Frontal cortex (tissue), 4 donors: ENCODE measurements at places on chromosomes 4 and X.

- no peak for DNase-seq
Observed at GRCh38 chrX:116756958-116757357, 294.2 kb upstream of the CT83 start.

- no peak for DNase-seq
Observed at GRCh38 chrX:46695491-46695890, 63.4 kb downstream of the SLC9A7 start.

GRCh38 chr4:24778464-24779225 is 16.7 kb upstream of the SOD3 start:
- DNase-seq, result no peak

- DNase-seq, result no peak
Observed at GRCh38 chrX:39811376-39811775, 286.4 kb downstream of the BCOR start.

- no peak for DNase-seq
Observed at GRCh38 chr4:142497606-142498005, 348.5 kb downstream of the INPP4B start.

DNA sequence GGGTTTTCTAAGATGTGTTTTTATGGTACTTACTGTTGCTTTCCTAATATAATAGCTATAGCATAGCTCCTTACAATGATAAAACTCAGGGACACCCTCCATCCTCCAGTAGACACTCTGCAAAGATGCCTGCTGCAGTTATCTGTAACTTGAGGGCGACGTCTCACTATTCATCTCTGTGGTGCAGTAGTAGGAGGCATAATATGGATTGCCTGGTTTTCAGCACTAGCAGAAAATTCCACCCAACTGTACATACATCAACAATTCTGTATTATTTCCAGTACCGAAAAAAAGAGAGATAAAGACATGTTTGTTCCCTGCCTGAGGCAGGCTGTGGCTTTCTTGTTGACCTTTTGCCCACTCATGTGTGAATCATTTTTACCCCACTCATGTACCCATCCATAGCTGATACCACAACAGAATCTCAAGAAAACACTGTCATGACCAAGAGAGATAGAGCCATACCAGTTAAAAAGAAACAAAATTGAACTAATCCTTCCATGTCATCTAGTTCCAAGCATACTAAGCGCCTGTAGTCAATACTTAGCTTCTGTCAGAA is 220.1 kb downstream of the RAB28 start:
- DNase-seq, result no peak

GRCh38 chrX:124045109-124045508 is 83.6 kb downstream of the STAG2 start:
- DNase-seq, result no peak

DNA sequence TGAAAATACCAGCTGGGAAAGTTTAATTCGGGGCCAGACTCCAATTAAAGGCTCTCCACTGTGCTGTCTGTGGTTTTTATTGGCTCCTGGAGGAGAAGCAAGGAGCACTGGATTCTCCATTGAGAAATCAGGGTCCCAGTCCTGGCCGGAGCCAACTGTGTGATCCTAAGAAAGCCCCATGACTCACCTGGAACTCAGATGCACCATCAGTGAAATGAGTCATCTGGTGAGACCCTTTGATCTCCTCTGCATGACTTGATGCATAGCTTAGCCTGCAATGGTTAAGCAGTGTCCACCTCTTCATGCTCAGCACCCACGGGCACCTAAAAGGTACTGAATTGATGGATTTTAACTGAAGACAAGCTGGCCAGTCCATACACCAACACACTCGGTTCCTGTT is 119.2 kb upstream of the VCX3B start:
- DNase-seq, result no peak

DNA sequence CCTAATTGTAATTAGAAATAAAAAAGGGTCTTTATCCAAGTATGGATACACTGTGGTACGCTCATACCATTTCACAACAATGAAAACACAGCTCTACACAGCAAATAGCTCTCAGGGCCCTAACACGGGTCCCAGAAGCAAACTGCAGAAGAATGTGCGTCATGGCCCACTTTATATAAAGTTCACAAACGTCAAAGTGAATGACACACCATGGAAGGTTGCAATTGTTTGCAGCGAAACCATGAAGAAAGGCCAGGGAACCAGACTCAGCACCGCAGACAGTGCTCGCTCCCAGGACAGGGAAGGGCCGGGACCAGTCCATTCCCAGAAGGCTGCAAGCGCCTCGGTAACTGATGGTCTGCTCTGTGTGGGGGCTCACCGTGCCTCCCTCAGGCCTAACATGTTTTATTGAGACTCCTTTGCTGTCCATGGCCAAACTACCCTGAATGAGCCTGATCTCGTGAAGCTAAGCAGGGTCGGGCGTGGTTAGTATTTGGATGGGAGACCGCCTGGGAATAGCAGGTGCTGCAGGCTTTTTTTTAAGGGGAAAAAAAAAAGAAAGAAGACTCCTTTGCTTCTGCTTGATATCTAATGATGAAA is 47.8 kb downstream of the ACOX3 start:
- DNase-seq, result no peak

DNA sequence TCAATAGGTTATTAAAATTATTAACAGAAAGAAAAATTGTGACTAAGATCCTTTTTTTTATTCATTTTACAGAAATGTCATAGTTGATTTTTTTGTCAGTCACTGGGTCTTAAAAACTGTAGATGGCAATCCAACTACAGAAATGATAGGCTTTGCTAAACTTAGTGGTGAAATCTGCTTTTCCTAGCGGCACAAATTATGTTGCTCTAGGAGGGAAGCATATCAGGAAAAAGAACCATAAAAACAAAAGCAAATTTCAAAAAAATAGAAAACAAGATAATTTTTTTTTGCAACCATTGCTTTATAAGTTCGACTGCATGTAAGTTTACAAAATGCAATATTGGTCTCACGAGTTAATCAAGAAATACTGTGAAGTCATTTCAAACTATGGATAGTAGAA is 443.5 kb upstream of the IGFBP7 start:
- no peak for DNase-seq

DNA sequence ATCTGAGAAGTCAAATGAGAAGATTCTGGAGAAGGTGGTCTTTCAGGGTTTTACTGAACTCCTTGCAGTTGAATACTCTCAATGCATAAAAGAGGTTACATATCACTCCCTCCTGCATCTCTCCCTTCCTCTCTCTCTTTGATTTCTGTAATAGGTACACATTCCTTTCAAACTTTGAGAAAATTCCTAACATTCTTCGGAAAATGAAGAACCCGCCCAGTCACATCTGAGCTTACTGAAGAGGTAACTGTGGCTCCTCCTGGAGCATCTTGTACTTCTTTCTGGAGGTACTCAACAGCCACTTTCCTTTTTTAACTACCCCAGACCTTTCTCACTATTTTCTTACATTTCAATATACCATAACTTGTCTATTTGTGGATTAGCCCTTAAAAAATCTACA is 24.7 kb downstream of the NDST3 start:
- DNase-seq, result no peak

DNA sequence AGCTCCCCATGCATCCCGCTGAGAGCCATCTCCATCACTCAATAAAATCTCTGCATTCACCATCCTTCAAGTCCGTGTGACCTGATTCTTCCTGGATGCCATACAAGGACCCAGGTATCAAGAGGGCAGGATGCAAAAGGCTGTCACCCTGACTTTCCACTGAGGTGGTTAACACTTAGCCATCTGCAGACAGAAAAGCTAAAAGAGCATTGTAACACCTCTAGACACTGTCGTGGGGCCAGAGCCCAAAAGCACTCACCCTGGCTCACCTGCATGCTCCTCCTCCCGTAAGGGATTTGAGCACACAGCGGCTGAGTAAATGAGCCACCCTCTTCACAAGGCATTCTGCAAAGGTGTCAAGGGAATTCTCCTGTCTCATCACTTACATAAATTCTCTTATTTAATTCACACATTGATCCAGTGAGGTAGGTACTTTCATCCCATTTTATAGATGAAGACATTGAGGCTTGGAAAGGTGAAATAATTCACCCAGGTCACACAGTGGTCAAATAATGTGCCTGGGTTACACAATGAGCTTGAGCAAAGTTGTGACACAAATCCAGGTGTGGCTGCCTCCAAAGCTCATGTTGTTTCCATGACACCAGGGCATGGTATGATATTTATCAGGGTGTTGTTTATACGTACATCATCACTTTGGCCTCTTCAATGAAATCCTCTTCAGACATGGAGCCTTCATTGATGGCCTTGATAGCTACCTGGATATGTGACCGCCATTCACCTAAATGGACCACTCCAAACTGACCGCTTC is 48.0 kb downstream of the TXK start:
- no peak for DNase-seq

GRCh38 chrX:133541021-133541420 is 125.7 kb upstream of the GPC4 start:
- DNase-seq, result no peak

- DNase-seq, result no peak
Observed at GRCh38 chr4:3762264-3762663, 3.9 kb upstream of the ADRA2C start.

DNA sequence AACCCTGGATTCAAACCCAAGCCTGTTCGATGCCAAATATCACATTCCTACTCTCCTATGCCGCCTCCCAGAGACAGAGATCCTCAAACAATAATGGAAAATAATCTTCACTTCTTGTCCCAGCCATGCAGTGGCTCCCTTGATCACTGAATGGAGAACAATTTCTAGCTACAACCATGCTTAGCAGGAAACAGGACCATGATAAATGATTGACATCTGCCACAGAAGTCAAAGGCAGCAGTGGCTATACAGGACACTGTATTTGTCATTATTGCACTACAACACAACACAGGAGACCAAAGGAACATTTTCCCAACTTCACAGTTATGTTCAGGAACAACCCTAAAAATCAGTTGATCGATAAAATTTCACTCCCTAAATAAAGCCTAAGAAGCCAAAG is 243.3 kb upstream of the SLC7A11 start:
- DNase-seq, result no peak

GRCh38 chr4:104447294-104447693 is 47.4 kb downstream of the CXXC4 start:
- no peak for DNase-seq

GRCh38 chr4:32472918-32473317 is 1752.7 kb downstream of the PCDH7 start:
- no peak for DNase-seq

- no peak for DNase-seq
Observed at GRCh38 chrX:55867708-55868107, 150.2 kb downstream of the RRAGB start.

DNA sequence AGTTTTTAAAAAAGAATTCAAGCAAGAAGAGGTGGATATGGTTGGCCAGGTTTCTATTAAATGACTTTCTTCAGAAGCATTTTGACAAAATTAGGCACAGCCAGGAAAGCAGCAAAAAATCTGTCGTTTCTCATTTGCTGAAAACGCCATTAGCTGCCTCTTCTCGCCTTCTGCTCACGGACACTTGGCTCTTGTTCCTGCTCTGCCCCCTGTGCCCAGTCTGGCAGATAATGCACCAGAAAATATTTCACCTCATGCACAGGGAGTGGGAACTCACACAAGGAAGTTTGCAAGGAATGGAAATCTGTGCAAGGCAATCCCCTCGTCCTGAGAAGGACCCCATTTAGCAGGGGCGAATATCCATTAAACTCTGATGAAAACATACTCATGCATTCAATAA is 260.0 kb downstream of the PACRGL start:
- no peak for DNase-seq

DNA sequence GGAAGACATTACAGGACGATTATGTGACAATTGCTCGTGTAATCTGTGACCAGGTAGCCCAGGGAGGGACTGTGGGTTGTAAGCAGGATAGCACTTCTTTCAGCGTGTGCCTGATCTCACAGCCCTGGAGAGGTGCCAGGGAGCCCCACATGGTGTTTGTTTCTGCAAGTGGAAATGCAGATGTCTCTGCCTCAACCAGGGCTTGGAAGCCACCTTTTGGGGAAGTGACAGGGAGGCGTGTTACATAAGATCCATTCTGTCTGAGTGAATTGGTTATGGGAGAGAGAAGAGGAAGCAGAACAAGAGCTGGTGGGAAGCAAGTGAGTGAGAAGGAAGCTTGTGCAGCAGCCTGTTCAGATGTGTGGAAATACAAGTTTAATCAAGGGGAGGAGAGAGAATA is 104.5 kb upstream of the GATB start:
- no peak for DNase-seq

GRCh38 chr4:175330652-175331051 is 412.5 kb downstream of the ADAM29 start:
- no peak for DNase-seq

DNA sequence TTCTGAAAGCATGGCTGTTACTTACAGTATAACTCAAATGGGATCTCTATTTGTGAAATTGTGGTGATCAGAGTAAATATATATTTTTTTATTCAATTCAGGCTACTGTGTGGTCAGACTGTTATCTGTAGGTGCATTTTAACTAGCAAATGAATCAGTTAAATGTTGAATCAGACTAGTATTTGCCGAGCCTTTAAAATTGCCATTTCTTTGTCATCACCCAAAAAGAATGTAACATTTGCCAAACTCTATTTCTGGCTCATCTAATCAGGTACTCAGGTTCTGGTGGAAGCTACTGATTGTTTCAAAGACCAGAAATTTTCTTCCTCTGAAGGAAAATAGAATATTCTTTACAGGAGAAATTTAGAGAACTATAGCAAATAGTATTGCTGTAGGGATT is 1.8 kb upstream of the NAA15 start:
- no peak for DNase-seq

- no peak for DNase-seq
Observed at GRCh38 chr4:168440442-168441264, 39.6 kb downstream of the DDX60L start.

GRCh38 chr4:113844369-113844768 is 82.8 kb upstream of the CAMK2D start:
- DNase-seq, result no peak

DNA sequence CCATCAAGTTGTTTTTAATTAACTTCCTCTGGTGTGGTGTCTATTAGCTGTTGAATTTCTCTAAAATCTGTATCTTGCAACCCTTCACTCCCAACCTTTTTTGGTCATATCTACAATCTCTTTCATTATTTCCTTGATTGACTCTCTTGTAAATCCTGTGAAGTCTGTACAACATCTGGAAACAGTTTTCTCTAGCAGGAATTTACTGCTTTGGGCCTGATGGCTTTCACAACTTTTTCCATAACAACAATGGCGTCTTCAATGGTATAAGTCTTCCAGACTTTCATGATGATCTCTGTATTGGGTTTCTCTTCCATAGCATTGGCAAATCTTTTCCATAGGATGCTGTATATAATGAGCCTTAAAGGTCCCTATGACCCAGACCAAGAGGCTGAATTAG is 49.0 kb downstream of the TBC1D19 start:
- no peak for DNase-seq

DNA sequence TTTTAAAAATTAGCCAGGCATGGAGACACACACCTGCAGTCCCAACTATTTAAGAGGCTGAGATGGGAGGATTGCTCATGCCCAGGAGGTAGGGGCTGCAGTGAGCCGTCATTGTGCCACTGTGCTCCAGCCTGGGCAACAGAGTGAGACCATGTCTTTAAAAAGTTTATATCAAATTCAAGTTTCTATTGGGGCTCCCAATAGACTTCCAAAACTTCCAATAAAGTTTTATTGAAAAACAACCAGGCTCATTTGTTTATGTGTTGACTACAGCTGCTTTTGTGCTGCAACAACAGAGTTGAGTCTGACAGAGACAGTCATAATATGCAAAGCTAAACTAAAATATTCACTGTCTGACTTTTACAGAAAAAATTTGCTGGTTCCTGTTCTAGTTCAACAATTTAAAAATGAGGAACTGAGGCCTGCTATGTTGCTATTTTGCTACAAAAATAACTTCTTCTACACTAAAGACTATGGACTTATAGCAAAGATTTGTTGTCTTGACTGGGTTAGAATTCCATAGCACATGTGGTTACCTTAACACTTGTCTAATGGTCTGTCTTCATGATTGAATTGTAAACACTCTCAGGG is 63.3 kb upstream of the RELL1 start:
- no peak for DNase-seq
